ENCODE measurements at places on chromosomes 1 and 21.

DNA sequence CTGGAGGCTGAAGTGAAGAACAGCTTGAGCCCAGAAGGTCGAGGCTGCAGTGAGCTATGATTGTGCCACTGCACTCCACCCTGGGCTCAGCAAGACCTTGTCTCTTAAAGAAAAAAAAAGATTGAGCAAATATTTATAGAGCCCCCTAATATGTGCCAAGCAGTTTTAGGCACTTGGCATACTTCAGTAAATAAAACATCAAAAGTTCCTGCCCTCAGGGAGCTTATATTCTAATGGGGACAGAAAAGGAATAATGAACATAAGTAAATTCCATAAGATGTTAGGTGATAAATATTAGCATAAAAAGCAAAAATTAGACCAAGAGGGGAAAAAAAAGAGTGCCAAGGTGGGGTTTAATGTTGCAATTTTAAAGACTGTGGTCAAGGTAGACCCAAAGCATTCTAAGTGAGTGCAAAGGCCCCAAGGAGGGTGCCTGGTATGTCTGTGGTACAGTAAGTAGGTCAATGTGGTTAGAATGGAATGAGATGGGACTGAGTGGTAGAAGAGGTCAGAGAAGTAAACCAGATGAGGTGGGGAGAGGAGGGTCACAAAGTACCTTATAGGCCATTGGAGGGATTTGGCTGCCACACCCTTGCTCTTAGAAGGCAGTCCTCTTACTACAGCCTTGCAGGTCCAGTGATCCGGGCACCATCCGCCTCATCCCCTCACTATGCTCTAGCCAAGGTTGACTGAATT lies 2.2 kb upstream of the TOE1 start:
- no peak for DNase-seq

DNA sequence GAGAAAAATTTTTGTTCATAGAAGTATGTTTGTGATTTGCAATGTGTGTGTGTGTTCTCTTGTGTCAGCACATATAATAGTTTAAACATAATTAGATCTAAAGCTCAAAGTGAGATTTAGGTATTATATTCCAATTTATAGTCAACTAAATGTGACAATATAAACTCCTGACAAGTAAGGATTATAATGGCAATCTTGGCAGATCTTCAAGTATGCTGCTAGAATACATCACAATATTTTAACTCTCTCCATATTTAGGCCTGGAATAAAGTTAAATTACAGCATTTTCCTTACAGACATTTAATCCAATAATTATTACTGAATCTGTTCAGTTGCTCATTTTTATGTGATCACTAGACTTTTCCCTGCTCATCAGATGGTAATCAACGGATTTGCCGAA lies 65.8 kb downstream of the LYPLAL1 start:
- no peak for DNase-seq

DNA sequence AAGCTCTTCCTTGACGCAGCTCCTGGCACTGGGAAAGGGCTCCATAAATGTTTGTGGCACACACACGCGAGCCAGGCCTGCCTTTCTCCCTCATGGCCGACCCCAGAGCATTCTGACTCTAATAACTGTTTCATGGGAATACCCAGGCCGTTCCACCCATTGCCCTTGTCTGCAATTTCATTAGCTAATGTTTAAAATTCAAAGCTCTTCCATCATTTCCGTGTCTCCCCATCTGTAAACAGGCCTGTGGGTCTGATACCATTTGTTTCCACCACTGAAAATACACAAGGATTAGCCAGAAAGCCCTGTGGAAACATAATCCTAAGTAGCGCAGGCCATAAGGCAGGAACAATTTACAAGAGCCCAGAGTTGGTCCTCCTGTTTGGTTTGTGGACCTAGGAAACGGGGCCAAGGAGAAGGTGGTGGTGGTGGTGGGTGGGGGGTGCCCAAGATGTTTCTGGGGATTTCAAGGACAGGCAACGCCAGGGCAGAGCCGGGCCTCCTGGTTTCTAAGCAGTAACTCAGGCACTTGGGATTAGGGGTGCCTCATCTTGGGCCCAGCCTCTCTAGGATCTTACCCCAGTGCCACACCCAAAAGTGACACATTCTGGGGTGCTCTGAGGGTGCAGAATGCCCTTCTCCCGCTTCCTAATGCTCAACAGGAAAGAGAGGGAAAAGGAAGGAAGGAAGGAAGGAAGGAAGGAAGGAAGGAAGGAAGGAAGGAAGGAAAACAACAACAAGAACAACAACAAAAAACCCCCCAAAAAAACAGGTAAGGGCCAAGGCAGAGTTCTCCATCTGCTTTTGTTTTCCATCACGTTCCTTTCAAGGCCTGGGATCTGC lies 79.4 kb downstream of the SSBP3 start:
- no peak for DNase-seq

- no peak for DNase-seq
Observed at GRCh38 chr1:64092851-64093371, 110.5 kb upstream of the UBE2U start.

- DNase-seq: no peak
Observed at GRCh38 chr1:29282135-29282923, 46.0 kb downstream of the PTPRU start.

- DNase-seq: no peak
Observed at GRCh38 chr1:154193821-154194220, 1.9 kb upstream of the TPM3 start.

DNA sequence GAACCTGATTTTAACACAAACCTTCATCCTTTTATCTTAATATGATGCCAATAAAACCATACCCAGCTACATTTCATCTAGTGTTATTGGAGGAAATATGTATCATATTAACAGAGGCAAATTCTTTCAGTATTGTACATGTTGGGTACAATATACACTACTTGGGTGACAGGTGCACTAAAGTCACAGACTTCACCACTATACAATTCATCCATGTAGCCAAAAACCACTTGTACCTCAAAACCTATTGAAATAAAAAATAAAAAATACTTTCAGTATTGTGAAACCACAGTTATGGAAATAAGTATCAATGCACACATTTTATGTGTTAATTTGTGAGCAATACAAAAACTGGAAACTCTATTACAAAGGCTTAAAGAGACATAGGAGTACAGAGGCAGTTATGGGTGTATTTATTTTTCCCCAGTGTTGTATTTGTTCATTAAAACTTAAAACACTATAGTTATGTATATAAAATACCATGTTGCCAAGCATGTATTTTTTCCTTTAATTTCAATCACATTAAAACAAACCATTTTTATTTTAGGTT lies 25.1 kb upstream of the GPR88 start:
- DNase-seq: no peak

DNA sequence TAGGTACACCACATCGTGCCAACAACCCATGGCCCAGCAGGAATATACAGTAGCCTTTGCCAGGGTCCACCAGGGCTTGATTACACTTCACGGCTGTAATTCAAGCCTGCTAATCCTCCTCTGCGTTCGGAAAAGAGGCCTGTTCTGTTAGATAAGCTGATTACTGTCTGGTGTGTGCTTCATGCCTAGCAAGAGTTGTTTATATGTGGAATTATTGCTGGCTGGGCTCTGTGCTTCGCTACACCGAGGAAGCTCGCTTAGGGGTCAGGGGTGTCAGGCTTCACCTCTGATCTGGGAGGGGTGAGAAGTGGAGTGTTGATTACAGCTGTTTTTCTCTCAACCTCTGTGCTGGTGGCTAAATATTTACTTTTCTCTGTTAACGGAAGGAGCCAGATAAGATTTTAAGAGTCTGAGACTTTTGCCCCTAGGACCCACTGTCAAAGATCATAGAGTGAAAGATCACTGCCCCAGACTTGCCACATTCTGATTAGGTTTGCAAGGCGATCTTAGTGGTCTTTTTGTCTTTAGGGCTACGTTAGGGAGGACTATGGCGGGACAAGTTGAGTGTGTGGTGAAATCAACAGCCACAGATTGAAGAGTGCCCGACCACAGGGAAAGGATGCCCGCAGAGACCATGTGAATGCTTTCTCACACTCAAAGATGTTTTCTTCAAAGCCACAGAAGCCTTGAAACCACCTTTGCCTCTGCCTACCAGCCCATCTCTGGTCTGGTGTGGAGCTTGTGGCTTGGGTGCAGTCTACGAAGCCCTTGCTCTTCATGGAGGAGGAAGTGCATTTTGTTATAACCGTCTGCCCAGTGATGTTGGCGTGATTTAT lies 216.1 kb downstream of the PBX1 start:
- DNase-seq: no peak

DNA sequence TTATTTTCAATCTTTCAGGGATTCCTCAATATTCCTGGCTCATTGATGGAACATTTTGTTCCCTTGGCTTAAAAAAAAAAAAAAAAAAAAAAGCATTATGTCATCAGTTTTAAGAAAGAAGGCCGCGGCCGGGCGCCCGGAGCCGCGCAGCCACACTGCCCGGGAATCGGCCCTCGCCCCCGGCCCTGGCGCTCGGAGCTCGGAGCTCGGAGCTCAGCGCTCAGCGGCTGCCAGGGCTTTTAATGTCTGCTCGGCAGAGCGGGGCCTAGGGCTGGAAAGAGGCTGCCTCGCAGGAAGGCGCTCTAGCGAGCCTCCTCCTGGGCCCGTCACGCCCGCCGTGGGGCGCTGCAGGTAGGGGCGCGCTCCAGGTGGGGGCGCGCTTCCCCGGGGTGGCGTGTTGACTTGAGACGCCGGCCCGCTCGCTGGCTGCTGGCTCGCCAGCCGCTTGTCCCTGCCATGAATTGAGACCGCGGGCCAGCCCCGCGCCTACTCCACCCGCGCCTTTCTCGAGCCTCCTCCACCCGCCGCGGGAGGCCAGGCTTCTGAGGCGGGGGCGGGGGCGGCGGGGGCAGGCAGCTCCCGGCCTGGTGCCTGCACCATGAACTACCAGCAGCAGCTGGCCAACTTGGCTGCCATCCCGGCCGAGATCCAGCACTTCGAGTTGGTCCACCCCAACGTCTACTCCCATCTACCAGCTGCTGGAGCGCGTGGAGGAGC lies 5.4 kb upstream of the TDRD5 start:
- DNase-seq: no peak

DNA sequence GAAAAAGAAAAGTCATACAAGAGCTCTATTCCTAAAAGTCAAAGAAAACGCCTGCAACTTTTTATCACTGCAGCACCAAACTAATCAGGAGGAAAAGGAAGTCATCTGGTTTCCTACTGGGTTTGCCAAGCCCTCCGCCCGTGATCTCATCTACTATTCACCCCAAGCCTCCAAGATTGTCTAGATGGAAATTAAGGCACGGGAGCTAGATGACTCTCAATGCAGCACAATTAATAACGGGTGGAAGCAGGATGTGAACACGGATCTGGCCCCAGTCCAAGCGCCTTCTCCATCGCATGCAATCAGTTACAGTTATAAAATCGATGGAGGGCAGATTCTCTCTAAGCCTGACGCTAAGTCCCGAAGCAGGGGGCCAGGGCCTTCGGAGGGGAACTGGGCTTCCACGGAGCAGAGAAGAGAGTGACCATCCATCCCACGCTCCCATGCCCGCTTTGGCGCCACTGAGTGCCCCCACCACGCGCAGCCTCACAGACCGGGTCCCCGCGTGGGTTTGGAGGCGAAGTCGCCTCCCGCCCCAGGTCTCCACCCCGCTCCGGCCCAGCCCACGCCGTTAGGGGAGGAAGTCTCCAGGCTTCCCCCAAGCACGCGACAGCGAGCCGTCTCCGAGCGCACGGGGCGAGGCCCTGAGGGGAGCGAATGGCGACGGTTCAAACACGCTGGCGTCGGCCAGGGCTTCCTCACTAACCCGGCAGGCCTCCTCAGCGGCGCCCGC lies 1.8 kb downstream of the HSF2BP start:
- no peak for DNase-seq

GRCh38 chr1:183417772-183418491 lies at the start of gene NMNAT2:
TSS of gene NMNAT2 (minus strand) at chr1:183418380. CDS start at chr1:183418267, 113 bp downstream.
- peak; percentile 52 for DNase-seq

GRCh38 chr1:70048336-70049094 lies 156.9 kb downstream of the LRRC40 start:
- DNase-seq: no peak

DNA sequence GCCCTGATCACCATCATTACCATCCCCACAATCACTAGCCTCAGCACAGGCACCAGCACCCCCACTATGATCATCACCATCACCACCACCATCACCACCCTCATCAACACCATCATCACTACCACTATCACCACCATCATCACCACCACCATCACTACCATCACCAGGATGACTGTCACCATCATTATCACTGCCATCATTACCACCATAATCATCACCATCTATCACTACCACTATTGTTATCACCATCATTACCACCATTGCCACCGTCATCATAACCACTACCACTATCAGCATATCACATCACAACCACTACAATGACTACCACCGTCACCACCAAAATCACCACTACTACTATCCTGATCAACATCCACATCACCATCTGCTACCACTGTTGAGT lies 57.3 kb upstream of the CASZ1 start:
- no peak for DNase-seq

DNA sequence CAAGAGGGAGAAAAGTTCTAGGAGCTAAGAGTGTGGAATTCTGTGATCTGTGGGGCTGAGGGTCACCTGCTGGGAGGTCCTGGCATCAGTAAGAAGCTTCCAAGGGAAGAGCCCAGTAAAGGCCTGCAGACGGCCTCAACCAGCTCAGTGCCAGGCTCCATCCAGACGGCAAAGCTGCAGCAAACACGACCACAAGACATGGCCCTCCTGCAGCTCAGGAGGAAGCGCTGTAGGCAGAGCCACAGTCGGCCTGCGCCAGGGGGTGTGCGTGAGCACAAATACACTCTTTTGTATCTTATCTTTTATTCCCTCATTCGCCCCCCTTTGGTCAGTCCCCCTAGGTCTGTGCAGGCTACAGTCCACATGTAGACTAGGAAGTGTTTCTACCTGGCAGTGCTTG lies 13.4 kb downstream of the C1orf174 start:
- no peak for DNase-seq

DNA sequence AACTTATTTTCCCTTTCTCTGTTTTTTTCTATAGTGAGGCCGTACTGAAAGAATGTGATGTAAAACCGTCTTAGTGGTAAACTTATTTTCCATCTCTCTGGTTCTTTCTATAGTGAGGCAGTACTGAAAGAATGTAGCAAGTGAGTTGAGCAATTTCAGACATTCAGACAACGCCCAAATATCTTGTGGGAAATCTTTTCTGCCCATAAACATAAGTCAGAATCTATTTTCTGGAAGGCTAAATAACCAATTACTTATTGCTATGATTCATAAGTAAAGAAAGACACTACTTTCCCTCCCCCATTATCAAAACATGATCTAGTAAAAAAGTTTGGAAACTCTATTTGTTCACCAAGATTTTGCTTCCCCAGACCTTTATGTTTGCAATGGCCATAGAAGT lies 18.8 kb upstream of the SCCPDH start:
- no peak for DNase-seq

DNA sequence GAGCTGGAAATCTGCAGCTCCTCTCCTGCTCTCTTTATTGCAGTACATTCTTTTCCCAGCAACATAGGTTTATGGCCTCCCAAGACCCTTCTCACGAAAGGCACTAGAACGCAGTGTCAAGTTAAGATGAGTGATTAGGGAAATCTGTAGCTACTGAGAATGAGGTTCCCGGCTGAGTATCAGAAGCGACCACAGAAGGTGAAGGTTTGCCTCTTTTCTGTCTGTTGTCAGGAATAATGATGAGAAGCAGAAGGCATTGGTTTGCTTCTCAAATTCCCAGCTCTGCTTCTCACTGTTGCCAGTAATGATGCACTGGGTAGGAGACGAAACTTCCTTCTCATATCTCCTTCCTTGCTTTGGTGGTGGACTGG lies 128.4 kb downstream of the NTMT2 start:
- DNase-seq: no peak

Measured in cerebellar nuclear complex (tissue), 1 donor.